ENCODE measurements at places on chromosomes 6 and 20. TPM values are rescaled to one million over a fixed set of nuclear protein-coding genes. Genes with fewer than 3 reads are reported as not detected.

DNA sequence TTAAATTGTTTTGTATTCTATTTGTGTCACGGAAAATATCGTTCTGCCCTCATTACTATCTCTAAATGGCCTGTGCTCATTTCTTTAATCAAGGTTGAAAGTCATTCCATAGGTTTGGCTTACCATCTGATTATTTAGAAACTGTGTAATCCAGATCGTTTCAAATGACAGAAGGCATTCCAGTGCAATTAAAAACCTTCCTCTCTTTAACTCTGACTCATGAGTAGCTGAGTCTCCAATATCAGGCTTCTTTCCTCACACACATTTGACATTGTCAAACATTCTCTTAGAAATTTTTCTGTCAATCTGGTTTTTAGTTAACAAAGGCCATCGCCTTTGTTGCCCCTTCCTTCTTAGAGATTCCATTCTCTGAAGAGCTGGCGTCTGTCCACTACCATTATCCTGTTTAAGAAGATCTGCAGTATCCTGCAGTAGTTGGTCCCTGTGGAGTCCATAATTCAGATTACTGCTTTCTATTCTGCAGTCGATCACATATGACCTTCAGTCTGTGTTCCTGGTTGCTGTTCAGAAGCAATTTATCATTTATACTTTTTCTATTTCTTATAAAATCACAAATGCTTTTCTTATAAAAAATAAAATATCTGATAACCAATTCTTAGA is 3.9 kb upstream of the TRDN start:
- DNase-seq = no peak

DNA sequence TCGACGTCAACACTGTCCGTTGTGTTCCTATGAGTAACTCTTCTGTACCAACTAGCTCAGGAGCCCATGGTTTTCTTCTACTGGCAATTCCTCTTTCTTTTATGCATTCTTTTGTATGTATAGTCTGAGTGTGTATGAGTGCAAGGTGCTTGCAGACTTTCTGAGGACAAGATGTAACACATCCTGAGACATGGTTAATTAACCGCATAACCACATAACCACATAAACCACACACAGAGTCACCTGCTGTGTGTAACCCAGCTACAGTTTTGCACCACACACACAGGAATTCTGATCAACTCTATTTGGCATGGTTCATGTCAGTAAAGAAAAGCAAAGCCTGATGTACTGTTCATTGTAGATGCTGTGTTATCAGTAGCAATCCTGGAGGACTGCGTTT is 98.6 kb downstream of the DACT2 start:
- no peak for DNase-seq

DNA sequence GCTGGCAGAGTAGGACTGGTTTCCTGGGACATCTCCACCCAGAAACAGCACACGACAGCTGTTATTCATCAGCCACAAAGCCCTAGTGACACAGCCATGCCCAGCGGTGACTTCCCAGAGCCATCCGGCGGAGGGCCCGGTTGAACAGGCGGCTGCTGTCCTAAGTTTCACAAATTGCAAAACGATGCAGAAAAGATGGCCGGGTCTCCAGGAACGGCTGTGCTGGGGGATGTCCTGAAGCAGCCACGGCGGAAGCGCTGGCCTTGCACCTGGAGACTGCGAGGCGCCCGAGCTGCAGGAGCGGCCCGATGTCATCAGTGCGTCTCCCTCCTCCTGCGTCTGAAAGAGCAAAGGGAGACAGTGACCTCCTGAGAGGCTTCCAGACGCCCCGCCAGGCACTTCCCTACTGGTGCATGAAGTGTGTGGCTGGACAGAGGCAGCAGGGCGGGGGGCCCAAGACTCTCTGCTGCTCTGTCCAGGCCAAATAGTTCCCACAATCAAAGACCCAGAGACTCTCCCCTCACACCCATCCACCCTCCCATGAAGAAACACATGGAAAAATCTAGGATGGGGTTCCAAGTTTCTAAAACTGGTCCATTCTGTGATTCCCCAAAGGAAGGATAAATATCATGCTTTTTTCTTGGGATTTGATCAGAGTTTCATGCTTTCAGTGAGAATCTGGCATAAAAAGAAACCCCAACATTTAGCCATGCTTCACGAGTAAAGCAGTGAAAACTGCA is 44.0 kb downstream of the SSR1 start:
- no peak for DNase-seq

GRCh38 chr6:149265945-149266344 is 51.6 kb upstream of the TAB2 start:
- DNase-seq = no peak

DNA sequence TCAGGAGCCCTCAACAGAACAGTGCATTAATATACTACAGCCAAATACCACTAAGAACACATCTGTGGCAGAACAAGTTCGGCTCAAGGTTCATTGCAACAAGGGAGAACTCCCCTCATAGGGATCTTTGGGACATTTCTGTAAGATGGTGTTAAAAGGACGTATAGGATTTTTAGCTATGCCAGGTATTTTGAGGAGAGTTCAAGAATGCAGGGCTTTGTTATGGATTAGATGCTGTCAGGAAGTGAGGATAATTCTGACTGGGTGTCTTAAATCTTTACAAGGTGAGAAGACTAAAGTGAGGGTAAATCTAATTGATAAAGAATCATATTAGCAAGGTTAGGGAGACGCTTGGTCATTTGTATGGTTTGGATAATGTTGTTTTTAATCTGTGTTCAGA is 83.7 kb upstream of the AHI1 start:
- no peak for DNase-seq

DNA sequence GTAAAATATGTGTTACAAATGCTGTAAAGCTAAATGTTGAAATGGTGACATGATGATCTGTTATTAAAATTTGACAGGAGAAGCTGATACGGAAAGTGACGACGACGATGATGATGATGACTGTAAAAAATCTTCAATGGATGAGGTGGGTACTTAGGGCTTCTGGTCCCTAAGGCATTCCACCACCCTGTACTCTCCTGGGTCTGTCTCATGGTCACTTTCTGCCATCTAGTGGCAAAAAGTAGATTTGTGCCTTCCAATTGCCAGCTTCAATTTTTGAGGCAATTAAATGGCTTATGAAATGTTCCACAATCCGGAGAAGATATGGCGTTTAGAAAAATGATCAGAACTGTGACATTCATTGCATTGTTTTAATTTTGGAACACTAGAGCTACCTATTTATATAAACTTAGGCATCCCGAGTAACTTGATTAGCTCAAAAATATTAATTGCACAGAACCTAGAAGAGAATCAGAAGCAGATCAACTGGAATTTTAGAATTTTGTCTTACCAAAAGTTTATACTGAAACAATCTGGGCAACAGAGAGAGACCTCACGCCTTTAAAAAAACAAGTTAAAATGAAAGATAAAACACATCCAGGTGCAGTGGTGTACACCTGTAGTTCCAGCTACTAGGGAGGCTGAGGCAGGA is 346.5 kb upstream of the PLCB4 start:
- DNase-seq = no peak

Gene DUSP15
- polyA plus RNA-seq = 1.7 TPM

DNA sequence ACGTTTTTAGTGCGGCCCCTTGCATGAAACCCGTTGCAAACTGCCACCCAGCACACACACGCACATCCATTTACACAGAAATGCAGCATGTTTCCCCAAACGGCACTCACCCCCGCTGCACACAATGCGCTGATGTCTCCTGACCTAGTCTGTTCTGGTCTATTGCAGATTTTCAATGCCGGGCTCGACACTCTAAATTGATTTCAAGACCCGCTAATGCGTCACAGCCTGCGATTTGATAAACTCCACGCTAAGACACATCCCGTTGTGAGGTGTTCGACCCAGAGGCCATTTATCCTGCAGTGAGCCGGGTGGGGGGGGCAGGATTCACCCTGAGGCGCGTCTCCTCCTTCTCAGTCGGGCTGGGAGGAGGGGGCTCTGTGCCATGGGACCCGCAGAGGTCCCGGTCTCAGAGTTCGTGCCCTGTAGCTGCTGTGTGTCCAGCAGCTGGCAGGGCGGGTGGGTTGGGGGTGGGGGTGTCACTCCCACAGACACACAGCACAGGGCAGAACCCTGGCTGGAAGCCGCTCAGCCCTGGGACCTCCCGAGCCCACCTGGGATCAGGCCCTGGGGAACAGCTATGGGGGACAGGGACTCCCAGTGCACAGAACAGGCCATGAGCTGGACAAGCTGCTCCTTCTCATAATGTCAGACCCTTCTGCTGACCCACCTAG is 367.9 kb downstream of the PREX1 start:
- DNase-seq = no peak

DNA sequence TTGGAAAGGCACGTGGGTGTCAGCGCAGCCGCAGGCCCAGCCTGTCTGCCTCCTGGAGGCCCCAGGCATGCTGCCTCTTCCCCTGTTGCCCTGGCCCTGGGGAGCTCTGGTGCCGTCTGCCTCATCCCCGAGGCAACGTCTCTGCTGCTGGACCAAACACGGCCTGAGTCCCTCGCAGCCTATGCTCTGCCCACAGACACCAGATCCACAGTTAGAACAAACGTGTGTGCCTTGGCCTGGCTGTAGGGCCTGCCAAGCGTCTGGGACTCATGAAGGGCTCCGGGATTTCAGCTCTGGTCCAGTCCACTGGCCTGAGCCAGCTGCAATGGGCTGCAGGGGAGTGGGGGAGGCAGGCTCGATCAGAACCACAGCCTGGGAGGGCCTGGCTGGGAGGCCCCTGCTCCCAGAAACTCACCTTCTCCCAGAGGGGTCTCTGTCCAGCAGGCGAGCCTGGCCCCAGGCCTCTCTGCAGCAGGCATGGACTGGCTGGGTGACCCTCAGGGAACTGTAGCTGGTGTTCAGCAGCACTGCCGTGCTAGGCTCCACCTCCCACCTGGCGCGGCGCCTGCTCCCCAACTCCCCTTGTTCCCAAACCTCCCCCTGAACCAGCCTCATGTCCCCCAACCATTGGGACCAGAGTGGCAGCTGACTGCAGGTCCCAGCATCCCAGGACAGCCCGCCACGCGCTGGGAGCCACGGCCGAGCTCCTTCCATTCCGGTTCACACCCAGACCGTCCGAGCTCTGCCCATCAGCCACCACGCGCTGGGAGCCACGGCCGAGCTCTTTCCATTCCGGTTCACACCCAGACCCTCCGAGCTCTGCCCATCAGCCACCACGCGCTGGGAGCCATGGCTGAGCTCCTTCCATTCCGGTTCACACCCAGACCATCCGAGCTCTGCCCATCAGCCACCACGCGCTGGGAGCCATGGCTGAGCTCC is 197.0 kb downstream of the DLL1 start:
- no peak for DNase-seq

DNA sequence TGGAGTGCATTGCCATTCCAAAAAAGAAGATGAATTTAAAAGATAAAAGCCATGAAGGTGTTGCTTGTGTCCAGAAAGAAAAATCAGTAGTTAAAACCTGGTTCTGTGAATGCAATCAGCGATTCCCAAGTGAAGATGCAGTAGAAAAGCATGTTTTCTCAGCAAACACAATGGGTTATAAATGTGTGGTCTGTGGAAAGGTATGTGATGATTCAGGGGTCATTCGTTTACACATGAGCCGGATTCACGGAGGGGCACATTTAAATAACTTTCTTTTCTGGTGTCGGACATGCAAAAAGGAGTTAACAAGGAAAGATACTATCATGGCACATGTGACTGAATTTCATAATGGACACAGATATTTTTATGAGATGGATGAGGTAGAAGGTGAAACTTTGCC is 24.7 kb upstream of the BAG2 start:
- DNase-seq = no peak

GRCh38 chr6:169724494-169725124 is at the start of gene PHF10:
PHF10 (minus strand) TSS chr6:169724500; CDS start chr6:169723931, 569 bp downstream.
- no peak for DNase-seq

GRCh38 chr6:131587909-131588308 is 14.9 kb downstream of the ARG1 start:
- DNase-seq = no peak

Gene NRSN1
- not detected for polyA plus RNA-seq

GRCh38 chr6:166025149-166025898 is 142.3 kb downstream of the TBXT start:
- DNase-seq = no peak

DNA sequence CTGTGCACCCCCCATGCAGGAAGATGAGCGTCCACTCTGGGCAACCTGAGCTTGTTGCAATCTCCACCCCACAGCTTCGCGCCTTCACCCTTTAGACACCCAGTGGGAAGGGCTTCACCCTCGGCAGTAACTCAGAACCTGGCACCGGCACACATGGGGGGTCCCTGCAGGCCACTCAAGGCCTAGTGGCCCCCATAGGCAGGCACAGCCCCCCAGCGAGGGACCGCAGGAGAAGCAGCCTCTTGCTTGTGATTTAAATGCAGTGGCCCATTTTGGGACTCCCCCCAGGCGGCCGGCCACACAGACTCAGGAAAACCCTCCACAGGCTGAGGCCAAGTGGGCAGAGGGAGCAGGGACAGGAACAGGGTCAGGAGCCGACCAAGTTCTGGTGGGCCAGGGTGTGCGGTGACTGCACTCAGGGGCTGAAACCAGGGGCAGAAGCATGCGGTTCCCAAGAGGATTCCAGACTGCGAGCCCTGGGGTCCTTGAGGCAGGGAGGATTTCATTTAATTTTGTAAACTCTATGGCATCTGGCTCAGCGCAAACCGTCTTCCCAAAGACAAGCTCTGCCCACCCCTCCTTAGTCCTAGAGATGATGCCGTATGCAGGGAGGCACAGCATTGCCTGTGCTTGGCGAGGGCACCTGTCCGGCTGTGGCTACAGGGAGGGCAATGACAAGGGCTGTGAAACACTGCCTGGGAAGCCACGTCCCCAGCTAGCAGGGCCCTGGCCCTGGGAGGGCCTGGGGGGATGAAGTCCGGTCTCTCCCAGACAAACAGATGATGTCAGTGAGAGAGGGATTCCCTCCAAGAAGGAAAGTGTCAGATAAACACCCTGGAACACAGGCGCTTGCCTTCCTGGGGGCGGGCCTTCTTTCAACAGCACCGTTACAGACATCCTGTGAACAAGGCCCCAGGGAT is 52.9 kb upstream of the GPR31 start:
- DNase-seq = no peak

- no peak for DNase-seq
These were observed 2.7 kb downstream of the CST9L start for GRCh38 chr20:23565503-23566045.

All from forelimb muscle (tissue), 1 donor.